ENCODE measurements at places on chromosomes 7 and 10.

DNA sequence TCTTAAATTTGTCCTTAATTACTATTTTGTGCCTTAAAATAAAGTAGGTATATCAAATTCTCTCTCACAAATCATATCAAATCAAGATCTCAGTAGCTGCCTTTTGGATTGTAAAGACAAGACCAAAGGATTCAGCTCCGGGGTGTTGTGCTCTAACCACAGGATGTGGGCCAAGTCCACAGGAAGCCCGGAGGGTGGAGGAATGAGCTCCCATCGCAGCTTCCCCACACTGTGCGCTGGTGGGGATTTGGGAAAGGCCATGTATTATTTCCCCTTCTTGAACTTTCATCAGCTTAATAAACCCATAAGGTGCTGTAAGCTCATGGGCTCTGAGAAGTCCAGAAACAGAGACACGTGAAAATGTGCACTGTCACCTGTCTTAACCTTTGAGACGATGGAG, 241.6 kb upstream of the TCERG1L start:
- DNase-seq: no peak

- no peak for DNase-seq
Measured at GRCh38 chr10:6565588-6565987, 14.5 kb downstream of the PRKCQ start.

DNA sequence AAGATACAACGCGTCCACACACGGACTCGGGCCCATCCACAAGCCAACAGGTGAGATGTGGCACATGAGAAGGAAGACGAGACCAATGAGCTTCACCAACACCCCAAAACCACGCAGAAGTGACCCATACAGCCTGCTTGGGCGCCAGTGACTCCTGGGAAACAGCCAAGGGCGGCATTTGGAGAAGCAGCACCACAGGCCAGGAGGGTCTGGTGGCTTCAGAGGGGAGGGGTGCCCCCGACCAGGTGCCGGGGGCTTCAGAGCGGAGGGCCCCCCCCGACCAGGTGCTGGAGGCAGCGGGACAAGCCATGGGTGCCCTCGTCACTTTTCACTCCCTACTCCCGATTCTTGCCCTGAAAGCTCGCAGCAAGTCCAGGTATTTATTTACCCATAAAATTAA, 140.1 kb downstream of the DIP2C start:
- no peak for DNase-seq

DNA sequence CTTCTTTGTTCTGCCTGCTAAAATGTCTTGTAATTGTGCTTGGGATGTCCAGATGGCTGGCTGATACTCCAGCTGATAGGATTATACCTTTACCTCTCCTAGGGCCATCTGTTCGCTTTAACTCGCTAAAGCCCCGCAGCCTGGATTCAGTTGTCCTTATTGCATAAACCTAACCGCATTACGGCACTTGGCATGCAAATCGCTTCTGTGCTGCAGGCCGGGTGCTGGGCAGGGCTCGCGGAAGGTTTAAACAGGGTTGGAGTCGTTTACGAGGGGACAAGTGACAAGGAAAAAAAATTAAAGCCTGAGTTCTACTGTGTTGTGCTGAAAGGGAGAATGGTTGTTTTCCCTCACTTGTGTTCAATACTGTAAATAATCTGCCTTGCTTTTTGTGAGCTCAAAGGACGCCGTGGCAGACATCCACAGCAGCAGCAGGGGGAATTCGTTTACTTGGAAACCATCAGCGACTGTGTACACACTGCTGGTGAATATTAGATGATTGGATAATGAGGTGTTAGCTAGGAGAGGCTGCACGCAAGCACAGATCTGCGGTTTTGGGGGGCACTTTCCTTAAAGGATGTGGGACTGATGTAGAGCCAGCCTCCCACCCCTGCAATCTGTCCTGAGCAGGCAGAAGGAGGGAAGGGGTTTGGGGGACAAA, 93.0 kb downstream of the EBF3 start:
- peak; percentile 90 for DNase-seq

DNA sequence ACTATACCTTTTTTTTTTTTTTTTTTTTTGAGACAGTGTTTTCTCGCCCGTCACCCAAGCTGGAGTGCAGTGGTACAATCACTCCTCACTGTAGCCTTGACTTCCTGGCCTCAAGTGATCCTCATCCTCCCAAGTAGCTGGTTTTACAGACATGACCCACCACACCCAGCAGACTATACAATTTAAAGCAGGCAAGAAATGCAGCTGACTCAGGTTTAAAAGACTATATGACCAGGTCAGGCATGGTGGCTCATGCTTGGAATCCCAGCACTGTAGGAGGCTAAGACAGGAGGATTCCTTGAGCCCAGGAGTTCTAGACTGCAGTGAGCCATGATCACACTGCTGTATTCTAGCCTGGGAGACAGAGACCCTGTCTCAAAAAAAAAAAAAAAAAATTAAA, 89.5 kb upstream of the AUTS2 start:
- DNase-seq: no peak

- no peak for DNase-seq
Measured at GRCh38 chr10:114915294-114915693, 22.7 kb upstream of the TRUB1 start.

GRCh38 chr10:120768227-120768626, 82.9 kb upstream of the WDR11 start:
- no peak for DNase-seq

GRCh38 chr7:94012746-94013145, 8.6 kb upstream of the BET1 start:
- DNase-seq: no peak

GRCh38 chr10:90777621-90778020, 80.2 kb downstream of the HTR7 start:
- no peak for DNase-seq

DNA sequence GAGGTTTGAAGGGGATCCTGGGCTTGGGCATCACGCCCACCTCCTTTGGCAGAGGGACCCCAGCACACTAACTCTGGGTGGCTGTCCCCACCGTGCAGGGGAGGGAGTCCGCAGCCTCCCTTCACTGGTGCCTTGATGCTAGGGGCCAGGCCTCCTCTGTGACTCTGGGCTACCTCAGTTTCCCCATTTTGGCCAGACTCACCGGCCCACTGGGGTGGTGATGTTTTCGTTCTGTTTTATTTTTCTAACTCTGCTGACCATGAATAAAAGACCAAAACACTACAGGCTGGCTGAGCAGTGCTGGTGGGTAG, 503 bp upstream of the TRIP6 start:
- DNase-seq: no peak

GRCh38 chr10:70804421-70804808, 11.3 kb upstream of the SGPL1 start:
- no peak for DNase-seq

GRCh38 chr7:44489955-44490350, 505 bp downstream of the NUDCD3 start:
- no peak for DNase-seq

GRCh38 chr7:43583424-43584194, 701 bp downstream of the STK17A start:
- peak; percentile 82 for DNase-seq

DNA sequence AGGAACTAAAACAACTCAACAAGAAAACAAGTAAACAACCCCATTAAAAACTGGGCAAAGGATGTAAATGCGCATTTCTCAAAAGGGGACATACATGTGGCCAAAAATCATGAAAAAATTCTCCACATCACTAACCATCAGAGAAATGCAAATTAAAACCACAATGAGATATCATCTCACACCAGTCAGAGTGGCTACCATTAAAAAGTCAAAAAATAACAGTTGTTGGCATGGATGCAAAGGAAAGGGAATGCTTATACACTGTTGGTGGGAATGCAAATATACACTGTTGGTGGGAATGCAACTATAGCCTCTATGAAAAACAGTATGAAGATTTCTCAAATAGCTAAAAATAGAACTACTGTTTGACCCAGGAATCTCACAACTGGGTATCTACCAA, 60.0 kb upstream of the LANCL2 start:
- no peak for DNase-seq

- no peak for DNase-seq
Measured at GRCh38 chr10:24269476-24269875, 60.5 kb downstream of the KIAA1217 start.

DNA sequence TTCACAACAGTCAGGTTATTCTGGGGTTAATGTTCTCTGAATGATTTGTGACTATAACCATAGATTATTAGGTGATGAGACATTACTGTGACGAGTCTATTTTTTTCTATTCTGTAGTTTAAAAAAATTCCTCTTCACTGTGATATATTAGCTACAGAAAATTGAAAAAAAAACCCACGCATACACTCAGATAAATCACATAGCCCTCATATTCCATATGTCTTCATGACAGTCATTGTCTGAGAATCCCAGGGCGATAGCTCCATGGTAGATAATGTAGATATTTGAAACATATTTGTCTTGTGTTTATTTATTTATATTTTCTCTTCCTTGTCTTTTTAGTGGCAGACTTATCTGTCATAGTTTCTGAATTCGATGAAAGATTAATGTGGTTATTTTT, 110.0 kb downstream of the CAMK1D start:
- DNase-seq: no peak

- DNase-seq: no peak
Measured at GRCh38 chr10:20396701-20397100, 500.4 kb downstream of the NEBL start.

GRCh38 chr10:121157998-121158397, 306.8 kb downstream of the WDR11 start:
- no peak for DNase-seq

DNA sequence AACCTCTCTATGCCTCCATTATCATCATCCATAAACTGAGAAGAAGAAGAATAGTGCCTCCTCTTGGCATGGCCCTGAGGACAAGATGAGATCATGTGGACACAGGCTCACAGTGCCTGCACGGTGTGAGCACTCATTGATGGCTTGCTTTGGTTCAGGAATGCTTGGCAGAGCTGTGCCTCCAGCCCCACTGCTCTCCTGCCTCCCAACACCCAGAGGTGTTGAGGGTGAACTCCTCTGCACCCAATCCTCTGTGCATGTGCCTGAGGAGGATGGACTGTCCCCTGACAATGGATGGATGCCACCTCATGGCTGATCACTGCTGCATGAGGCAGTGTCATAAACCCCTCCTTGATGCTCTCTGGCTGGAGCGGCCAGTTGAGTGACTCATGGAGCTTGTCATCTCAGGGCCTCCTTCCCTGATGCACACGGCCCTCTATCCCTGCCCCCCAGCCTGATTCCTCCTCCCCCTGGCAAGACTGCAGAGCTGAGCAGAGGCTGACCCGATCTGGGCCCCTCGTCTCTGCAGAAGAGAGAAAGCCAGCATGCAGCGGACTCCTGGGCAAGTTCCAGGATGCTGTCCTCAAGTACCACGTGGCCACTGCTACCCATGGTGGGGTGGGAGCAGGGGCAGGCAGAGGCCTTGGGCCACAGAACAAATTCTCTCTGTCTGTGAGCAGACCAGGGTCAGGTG, 136.3 kb downstream of the KCNMA1 start:
- DNase-seq: no peak

DNA sequence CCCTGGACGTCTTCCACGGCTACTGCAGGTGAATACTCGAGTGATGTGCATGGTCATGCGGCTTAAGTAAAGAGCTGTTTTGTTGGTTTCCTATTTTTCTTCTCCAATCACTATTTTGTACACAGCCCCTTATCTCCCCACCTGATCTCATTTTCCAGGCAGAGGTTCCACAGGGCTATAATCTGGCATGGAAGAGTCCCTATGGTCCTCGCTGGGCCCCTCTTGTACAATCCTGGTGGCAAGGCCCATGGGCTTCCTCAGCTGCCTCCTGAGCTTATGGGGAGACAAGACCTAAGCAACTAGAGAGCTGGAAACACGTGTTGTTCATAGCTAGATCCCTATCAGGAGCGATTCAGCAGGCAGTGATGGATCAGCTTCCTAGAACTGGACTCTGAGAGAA, 181.3 kb upstream of the ADO start:
- DNase-seq: no peak

DNA sequence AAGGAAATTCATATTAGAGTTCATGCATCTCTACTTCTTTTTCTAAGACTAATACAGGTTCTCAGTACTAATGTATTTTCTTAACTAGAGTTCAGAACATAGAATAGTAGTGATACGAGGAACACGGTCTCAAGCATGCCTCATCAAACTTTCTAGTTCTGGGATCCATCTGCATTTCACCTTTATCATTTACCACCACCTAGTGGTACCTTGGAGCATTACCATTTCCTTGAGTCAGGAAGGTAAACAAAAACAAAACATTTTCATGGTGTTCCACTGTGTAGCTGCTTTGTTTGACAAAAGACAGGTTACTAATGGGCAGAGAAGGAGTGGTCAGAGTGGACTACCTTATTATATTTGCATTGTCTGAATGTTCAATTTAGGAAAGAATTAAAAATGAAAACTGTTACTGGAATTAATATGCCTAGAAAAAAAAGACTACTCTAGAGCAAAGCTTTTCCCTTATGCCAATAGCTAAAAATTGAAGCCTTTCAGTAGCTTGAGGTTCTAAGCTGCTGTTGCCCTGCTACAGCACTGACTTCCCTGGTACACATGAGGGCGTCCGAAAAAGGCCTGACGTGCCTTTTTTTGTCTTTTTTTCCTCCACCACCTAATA, 44.5 kb downstream of the STARD3NL start:
- DNase-seq: peak; percentile 77

- no peak for DNase-seq
Measured at GRCh38 chr7:1598286-1598685, 28.5 kb upstream of the PSMG3 start.

GRCh38 chr7:86930554-86931307, 128.7 kb downstream of the ELAPOR2 start:
- DNase-seq: no peak

- peak; percentile 62 for DNase-seq
Measured at GRCh38 chr7:50632561-50633413, 67.6 kb upstream of the DDC start.

- no peak for DNase-seq
Measured at GRCh38 chr10:124656541-124656940, 87.6 kb downstream of the FAM53B start.

GRCh38 chr10:43965033-43965917, 316.6 kb upstream of the ZNF32 start:
- no peak for DNase-seq

GRCh38 chr7:132403465-132404110, 172.7 kb downstream of the PLXNA4 start:
- no peak for DNase-seq

- DNase-seq: no peak
Measured at GRCh38 chr10:28874210-28874609, 196.9 kb downstream of the BAMBI start.

GRCh38 chr10:21520509-21520908, 5.0 kb downstream of the SKIDA1 start:
- DNase-seq: no peak

DNA sequence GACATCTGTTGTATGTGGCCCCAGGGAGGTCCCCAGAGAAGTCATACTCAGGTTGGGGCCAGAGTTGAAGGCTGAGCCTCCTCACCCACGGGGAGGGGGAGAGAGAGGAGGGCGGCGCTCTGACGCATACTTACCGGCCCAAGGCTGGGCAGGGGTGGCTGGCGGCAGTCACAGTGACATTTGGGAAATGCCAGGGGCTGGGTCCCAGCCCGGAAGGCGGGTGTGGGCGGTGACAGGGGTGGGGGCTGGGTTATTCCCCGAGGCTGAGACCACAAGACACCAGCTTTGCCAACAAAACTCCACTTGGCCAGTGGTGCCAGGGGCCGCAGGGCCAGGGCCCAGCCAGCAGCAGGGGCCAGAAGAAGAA, 41.1 kb downstream of the RASGEF1A start:
- no peak for DNase-seq

- no peak for DNase-seq
Measured at GRCh38 chr7:36984041-36984521, 259.8 kb upstream of the AOAH start.

Data from hematopoietic multipotent progenitor cell (in vitro differentiated cells).